ENCODE measurements at places on chromosomes 2 and 18.

GRCh38 chr2:98090951-98091350 is 4.0 kb downstream of the VWA3B start:
- H3K27me3 ChIP-seq, result no peaks in the 10 kb centered on the region
- no peak overlapping the region for H3K4me3 ChIP-seq
- H3K36me3 ChIP-seq, result no peaks in the 10 kb centered on the region
- DNase-seq, result no peak

DNA sequence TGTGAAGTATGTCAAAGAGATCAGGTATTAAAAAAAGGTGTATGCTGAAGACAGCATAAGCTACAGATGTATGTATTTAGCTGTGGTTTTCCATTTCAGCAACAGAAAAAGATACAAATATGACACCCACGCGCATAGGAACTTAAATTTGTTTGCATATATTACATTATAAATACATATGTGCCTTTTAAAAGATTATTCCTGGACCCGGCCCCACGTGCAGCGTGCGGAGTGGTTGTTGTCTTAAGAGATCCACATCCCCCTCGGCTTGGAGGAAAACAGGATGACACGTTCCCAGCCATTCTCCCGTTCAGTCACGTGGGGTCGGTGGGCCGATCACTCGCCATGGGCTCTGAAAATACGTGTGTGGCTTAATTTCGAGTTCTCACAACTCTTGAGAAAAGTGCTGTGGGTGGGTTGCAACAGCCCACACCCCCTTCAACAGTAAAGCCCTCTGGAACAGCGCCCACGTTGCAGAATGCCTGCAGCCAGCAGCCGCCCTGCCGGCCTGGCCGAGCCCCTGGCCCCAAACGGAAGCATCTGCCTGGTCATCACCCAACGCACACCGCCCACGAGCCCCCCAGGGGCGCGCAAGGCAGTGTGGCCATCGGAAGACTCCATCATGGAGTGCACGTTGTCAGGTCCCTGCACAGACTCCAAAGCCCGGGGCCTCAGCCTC is 18.6 kb upstream of the KCNG2 start:
- no peak for DNase-seq
- no peaks in the 10 kb centered on the region for H3K36me3 ChIP-seq
- no peak overlapping the region for H3K4me3 ChIP-seq
- H3K27me3 ChIP-seq, result no peaks in the 10 kb centered on the region

- DNase-seq, result no peak
- no peak overlapping the region for H3K27ac ChIP-seq
- H3K27me3 ChIP-seq, result no peaks in the 10 kb centered on the region
These were observed 24.6 kb downstream of the GCG start for GRCh38 chr2:162127422-162127821.

DNA sequence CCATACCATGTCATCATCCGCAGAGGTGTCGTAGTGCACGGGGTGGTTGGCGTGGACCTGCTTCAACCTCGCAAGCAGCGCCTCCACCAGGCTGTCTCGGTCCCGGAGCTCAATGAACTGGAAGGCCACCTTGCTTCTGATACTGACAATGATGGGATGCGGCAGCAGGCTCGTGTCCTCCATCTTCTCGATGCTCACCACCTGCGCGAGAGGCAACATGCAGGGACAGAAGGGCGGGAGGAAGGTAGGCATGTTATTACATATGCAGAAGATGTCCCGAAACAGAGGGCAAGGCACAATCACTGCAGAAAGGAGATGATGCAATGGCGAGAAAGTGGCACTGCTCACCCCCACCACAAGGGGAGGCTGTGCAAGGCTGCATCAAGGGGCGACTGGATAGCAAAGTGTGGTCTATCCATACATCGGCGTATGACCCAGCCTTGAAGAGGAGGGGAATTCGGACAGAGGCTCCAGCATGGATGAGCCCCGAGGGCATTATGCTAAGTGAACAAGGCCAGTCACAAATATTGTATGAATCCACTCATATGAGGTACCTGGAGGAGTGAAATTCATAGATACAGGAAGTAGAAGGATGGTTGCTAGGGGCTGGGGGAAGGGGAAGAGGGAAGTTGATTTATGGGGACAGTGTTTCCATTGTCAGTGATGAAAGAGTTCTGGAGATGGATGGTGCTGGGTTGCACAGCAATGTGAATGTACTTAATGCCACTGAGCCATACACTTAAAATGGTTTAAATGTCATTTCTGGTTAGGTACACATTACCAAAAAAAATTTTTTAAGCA is 36.6 kb downstream of the RPL31 start:
- peaks cover 15% of the 10 kb centered on the region for H3K4me1 ChIP-seq
- no peak overlapping the region for H3K27ac ChIP-seq
- H3K27me3 ChIP-seq, result no peaks in the 10 kb centered on the region
- no peak overlapping the region for H3K4me3 ChIP-seq
- no peak for DNase-seq

GRCh38 chr2:43082111-43082894 is 144.1 kb downstream of the ZFP36L2 start:
- no peak for DNase-seq
- H3K27ac ChIP-seq, result no peak overlapping the region
- no peaks in the 10 kb centered on the region for H3K27me3 ChIP-seq

Data from GM12878 (cell line).